NCI-H1930 (cell line): ENCODE measurements at places on chromosomes 6 and 20.

- DNase-seq: no peak
These were observed 27.0 kb upstream of the ZBP1 start for GRCh38 chr20:57647006-57647932.

- DNase-seq: no peak
These were observed 3.1 kb upstream of the LAMA5 start for GRCh38 chr20:62370115-62370806.

- no peak for DNase-seq
These were observed 18.8 kb upstream of the TBC1D20 start for GRCh38 chr20:481167-481566.

GRCh38 chr6:79208816-79209215, 25.7 kb downstream of the HMGN3 start:
- no peak for DNase-seq

DNA sequence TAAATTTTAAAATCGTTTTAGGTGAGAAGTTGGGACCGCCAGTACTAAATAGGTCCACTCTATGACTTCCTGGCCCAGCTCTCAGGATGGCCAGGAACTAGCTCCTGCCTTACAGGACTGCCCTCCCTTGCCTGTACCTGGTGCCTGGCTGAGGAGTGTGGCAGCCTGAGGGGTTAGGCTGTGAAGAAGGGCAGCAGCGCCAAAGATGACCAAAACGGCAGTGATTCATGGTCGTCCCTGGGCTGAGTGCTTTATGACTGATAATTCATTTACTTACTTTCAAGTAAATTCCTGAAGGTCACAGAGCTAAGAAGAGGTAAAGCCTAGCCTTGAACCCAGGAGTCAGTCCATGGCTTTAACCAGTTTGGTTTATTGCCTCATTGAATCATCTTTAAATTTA, 22.1 kb downstream of the STK35 start:
- DNase-seq: no peak

GRCh38 chr6:77264970-77265369, 198.3 kb downstream of the HTR1B start:
- DNase-seq: no peak

DNA sequence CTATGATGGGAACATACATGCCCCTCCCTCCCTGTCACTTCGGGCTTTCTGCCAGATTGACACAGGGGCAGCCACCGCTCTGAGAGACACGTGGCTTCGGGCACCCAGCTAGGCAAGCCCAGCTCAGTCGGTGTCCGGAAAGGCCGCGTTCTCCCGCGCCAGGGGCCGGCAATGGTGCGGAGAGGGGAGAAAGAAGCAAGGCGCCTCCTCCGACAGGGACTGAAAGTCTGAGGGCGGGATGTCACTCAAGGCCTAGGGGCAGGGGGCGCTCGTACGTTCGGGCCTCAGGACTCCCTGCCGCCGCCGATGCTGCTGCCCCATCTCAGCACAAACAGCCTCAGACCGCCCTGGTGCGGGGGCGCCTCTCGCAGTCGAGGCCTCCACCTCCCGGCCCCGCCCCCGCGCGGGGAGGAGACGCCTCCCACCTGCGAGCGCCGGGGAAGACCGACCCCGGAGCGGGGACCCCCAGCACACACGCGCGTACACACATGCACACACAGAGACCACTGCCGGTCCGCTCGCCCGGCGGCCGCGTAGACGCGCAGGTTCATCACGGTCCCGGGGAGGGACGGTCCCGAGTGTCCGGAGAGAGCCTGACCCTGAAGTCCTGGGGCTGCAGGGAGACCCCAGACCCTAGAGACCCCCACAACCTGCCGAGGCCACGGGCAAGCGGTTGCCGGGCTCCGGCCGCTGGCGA, 1.9 kb downstream of the GRM4 start:
- DNase-seq: peak; percentile 80

GRCh38 chr20:56964901-56965300, 301.5 kb downstream of the BMP7 start:
- no peak for DNase-seq

- DNase-seq: no peak
These were observed 15.9 kb upstream of the MDGA1 start for GRCh38 chr6:37713529-37714119.

GRCh38 chr6:16097382-16098171, 31.3 kb upstream of the MYLIP start:
- DNase-seq: no peak

DNA sequence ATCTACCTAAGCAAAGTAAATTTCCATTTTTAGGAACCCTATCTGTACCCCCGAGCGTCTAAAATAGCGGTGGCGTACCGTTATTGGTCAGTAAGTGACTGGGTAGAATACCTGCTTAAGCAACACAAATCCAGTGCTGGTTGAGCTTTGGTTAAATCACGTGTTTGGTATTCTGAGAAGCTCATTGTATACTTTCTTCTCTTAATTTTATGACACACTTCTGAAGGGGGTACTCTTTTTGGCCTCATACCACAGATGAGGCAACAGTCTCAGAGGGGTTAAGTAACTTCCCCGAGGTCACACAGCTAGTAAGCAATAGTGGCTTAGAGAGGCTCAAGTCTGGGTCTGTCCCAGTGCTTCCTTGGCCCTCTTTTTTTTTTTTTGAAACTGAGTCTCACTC, 151.2 kb downstream of the TFAP2C start:
- DNase-seq: no peak

GRCh38 chr6:20790032-20790791, 256.0 kb downstream of the CDKAL1 start:
- no peak for DNase-seq

DNA sequence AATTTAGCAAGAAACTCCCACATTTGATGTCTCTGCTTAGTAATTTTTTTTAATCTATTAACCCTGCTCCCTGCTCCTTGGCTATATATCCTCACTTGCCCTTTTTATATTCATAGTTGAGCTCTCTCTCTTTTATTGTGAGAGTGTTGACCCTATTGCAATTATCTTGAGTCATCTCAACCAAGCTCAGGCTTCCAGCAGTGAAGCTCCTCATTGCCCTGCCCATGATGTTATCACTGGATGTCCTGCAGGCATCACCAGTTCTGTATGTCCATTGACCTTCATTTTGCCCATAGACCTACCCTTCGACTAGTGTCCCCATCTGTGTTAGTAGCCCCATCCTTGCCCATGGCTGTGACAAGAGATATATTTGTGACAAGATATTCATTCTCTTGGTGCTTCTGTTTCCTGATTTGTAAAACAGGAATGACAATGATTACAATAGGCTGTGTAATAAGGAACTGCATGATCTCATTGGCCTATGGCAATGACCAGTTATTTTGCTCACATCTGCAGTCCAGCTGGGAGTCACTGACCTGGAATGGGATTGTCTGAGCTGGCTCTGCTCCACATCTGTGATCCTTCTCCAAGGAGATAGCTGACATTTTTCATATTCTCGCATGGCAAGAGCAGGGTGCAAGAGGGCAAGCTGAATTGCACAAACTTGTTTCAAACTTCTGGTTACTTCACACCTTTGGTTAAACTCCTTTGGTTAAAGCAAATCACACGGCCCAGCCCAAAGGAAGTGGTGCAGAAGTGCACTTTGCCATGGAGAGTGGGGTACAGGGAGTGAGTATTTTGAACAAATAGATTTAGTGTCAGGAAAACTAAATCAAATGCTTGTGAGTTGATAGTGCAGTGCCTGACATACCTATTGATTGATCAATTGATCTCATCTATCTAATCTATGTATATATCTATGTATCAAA, 47.7 kb upstream of the CST5 start:
- no peak for DNase-seq

DNA sequence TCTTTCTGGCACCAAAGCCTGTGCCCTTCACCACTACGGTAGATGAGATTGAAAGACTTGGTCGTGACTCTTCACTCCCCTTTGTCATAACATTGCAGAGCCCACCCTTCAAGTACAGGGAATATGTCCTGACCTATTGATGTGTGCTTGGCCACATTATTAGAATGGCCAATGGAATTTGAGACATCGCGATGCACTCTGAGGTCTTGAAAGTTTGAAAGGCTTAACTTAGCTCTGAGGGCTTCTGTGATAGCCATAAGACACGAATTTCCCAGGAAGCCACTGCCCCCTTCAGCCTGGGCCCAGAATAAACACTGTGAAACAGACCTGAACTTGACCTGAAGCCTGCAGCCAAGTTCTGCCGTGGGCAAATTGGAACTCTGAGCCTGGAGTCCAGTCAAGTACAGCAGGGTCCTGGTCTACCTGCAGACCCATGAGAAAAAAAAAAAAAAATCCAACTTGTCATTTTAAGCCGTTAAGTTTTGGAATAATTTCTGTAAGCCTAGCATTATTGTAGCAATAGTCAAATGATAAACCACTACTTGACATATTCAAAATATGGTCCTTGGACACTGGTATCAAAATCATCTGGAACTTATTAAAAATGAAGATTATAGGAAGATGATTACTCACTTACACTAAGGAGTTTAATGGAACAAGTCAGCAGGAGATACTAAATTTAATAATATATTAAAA, 36.9 kb upstream of the TRAF3IP2 start:
- no peak for DNase-seq

- no peak for DNase-seq
These were observed 25.9 kb upstream of the GTSF1L start for GRCh38 chr20:43752561-43753301.

DNA sequence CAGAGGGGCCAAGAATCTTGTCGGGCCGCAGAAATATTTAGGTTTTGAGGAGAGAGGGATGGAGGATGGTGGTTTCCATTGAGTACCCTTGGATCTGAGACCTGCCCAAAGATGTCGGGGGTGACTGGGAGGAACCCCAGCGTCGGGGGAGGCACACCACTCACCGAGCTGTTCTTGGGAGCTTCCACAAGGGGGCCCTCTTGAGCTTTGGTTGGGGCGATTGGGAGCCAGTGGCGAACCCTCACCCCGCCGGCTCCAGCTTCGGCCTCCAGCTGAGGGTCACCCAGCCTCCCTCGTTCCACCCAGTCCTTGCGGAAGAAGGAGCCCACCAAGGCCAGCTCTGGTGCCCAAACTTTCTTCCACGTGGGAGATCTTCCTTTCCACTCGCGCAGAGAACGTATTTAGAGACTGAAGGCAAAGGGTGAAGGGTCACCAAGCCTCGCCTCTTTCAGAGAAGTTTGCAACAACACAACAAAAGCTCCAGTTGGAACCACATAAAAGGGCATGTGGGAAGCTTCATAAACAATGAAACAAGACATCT, 33.6 kb downstream of the APCDD1L start:
- no peak for DNase-seq

GRCh38 chr20:40966103-40966502, 62.5 kb upstream of the TOP1 start:
- no peak for DNase-seq

- no peak for DNase-seq
These were observed at the start of gene MRAP2 for GRCh38 chr6:84033523-84034451. TSS of gene MRAP2 (plus strand) at chr6:84033772. CDS start at chr6:84055319, 21,547 bp downstream.

DNA sequence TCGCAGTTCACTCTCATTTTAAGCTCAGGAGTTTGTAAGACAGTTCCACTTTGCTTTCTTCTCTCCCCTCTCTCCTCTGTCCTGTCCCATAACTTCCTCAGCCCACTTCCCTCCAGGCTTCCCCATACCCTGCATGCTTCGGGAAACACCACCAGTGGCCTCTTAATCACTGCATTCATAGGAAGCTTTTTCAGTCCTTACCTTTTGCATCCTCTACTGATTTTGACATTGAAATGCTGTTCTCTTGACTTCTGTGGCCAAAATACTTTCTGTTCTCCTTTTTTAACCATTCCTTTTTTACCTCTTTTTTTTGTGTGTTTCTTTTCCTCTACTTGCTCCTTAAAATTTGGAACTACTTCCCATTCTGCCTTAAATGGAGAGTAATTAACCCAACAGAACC, 69.7 kb downstream of the HIVEP1 start:
- no peak for DNase-seq

GRCh38 chr6:68636666-68637065, 1.6 kb downstream of the ADGRB3 start:
- DNase-seq: no peak

- no peak for DNase-seq
These were observed 56.1 kb upstream of the LAMP5 start for GRCh38 chr20:9458138-9458796.

- DNase-seq: peak; percentile 17
These were observed 156.6 kb downstream of the NFATC2 start for GRCh38 chr20:51385646-51386530.

GRCh38 chr6:36141091-36141490, 10.8 kb downstream of the MAPK13 start:
- no peak for DNase-seq

- DNase-seq: no peak
These were observed 12.3 kb upstream of the DEFB112 start for GRCh38 chr6:50062051-50062450.

GRCh38 chr20:6744805-6745204, 22.7 kb upstream of the BMP2 start:
- DNase-seq: no peak

GRCh38 chr20:44008806-44009678, 94.4 kb downstream of the TOX2 start:
- DNase-seq: no peak

DNA sequence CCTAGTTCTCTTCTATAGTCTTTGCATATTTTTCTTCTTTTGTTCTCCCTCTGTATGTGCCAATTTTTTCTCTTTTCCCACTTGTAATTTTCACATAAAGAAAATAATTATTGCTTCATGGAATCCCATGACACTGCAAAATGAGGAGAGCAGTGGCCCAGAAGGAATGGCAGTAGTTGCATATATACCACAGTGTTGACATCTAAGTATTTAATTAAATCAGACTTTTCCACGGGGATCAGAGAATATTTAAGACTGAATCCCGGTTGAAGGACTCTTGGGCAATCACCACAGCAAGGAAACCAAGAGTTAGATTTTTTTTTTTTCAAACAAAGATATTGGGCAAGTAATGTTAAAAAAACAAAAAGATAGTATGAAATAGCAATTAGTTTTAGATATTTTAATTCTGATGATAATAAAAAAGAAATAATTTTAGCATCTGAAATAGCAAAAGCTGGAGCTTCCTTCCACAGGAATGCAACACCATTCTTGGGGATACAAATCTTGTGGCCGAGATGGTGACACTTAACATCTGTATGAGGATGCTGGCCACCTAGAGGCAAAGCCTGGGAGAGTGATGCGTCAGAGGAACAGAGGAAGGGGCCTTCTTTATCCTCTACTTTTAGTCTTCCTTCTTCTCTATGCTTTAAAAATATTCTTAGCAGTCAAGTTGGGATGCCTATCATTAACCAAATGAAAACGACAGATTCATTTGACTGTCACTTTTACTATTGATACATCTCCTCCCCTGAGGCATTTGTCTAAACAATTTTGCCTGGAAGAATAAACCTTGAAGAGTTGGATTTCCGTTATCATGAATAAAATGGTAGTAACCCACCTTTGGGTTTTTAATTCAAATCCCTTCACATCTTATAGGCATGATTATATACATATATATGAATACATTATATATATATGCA, 356.2 kb downstream of the GJA1 start:
- no peak for DNase-seq
